Aorta (tissue), 5 donors: ENCODE measurements at places on chromosomes 11 and 22. TPM values are rescaled to one million over a fixed set of nuclear protein-coding genes. Genes with fewer than 3 reads are reported as not detected.

Gene GRK3
- total RNA-seq, result 9.5 TPM

Gene CYB5R2
- 8.3 TPM for total RNA-seq

Gene OR52E1
- not detected for total RNA-seq

Gene OR52I2
- not detected for total RNA-seq

Gene TH
- not detected for total RNA-seq

Gene ATG2A
- 20.6 TPM for total RNA-seq

Gene HEPHL1
- not detected for total RNA-seq

Gene TIMP3
- 298 TPM for total RNA-seq

Gene OR10A5
- not detected for total RNA-seq

Gene SLC22A25
- not detected for total RNA-seq

Gene TMEM132A
- 8.9 TPM for total RNA-seq

Gene MRTFA
- total RNA-seq, result 73.6 TPM

Gene PRR5L
- total RNA-seq, result 4.7 TPM

Gene OR2AT4
- total RNA-seq, result not detected

Gene OR52H1
- 0.78 TPM for total RNA-seq

Gene DGCR6
- total RNA-seq, result 1.7 TPM

Gene OOSP2
- total RNA-seq, result not detected

Gene VWCE
- total RNA-seq, result 5.6 TPM

Gene CCDC116
- total RNA-seq, result 1.8 TPM
